ENCODE measurements at places on chromosomes 2 and 18. TPM values are rescaled to one million over a fixed set of nuclear protein-coding genes. Genes with fewer than 3 reads are reported as not detected.

CCDC178 gene
- total RNA-seq, result 0.34 TPM

BMP10 gene
- not detected for total RNA-seq

BIN1 gene
- total RNA-seq, result 20.8 TPM

KCNG3 gene
- under 0.01 TPM for total RNA-seq

IFIH1 gene
- 27.3 TPM for total RNA-seq

FIGN gene
- total RNA-seq, result 1.6 TPM

FSHR gene
- total RNA-seq, result not detected

MC2R gene
- not detected for total RNA-seq

ITPRIPL1 gene
- total RNA-seq, result 2.3 TPM
